D721Med (cell line): ENCODE measurements at places on chromosomes 5 and 9.

DNA sequence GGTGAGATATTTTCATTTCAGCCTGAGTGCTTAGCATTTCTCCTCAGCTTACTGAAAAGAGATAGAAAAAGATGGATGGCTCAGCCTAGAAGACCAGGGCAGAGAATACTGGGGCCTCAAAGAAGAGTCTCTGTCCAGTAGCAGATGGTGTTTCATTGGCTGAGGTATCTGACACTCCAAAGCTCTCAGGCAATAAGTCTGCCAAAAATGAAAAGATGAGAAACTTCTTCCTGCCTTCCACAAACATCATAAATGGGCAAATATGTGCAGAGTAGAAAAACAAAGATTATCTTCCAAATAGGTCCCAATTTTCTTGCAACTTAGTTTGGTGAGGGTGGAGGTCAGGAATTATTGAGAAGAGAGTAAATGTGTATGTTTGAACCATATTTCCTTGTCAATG, 87.4 kb upstream of the ICE1 start:
- no peak for DNase-seq

- DNase-seq: no peak
Measured at GRCh38 chr9:113962396-113962795, 86.3 kb downstream of the ZNF618 start.

- no peak for DNase-seq
Measured at GRCh38 chr5:111667128-111667736, 89.8 kb downstream of the NREP start.

- DNase-seq: no peak
Measured at GRCh38 chr5:13503017-13503416, 441.5 kb downstream of the DNAH5 start.

GRCh38 chr9:134680393-134681060, 38.9 kb downstream of the COL5A1 start:
- no peak for DNase-seq

DNA sequence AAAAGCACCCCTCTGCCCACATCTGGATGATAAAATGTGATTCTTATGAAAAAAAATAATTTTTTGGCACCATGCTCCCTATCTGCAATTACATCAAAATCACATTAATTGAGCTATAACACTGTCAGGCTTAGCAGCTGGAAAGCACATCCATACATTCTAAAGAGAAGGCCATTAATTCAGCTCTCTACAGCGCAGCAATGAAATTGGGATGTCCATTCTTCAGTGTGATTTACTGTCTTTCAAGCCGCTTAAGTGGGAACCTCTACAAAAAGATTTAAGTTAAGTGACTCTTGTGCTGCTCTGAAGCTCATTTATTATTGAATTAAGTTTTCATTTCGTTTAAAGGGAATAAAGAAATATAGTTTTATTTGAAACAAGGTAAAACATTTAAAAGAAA, 171.3 kb downstream of the EBF1 start:
- no peak for DNase-seq

DNA sequence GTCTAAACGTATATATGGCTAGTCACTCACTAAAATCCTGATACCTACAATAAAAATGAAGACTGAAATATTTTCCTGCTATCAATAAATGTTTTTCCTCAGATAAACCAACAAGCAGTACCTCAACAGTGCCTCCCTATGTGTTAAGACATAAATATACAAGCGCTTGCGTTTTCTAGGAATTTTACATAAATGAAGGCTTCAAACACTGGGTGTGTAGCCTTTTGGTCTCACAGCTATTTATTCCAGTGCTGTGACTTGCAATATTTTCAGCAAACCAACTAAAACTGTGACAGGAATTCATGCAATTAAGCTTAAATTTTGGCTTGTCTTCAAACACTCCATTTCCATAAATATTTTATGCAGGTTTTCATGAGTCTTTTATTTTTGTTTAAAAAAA, 437.0 kb downstream of the BNC2 start:
- no peak for DNase-seq

DNA sequence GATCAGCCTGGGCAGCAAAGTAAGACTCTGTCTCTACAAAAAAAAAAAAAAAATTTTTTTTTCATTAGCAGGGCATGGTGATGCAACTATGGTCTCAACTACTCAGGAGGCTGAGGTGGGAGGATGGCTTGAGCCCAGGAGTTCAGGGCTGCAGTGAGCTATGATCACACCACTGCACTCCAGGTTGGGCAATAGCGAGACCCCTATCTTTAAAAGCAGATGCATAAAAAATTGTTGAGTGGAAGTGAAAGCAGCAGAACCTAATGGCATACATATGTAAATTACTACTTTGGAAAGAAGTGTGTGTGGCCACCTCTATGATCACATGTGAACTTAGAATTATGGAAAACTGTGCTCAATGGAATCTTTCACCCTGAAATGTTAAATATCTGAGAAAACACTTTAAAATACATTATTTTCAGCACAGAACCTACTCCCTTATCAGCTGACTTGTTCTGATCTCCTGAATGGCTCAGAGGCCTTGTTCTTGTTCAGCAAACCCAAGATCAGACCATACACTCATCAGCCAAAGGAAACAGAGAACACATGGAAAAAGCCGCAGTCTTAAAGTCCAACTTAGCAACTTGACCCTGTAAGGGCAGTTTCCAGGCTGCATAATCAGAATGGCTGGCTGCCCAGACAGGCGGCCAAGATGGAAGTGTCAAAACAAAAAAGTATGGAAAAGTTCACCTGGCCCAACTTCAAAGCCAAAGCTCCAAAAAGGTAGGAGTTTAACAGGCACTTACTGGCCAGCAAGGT, 56.5 kb downstream of the SIL1 start:
- DNase-seq: no peak

- DNase-seq: no peak
Measured at GRCh38 chr5:65925601-65926275, 637 bp upstream of the ERBIN start.

- DNase-seq: no peak
Measured at GRCh38 chr5:124949862-124950261, 203.4 kb upstream of the ZNF608 start.
